ENCODE measurements at places on chromosomes 6 and 20.

- no peak for DNase-seq
These were observed 13.1 kb downstream of the MTHFD1L start for GRCh38 chr6:150878347-150879213.

DNA sequence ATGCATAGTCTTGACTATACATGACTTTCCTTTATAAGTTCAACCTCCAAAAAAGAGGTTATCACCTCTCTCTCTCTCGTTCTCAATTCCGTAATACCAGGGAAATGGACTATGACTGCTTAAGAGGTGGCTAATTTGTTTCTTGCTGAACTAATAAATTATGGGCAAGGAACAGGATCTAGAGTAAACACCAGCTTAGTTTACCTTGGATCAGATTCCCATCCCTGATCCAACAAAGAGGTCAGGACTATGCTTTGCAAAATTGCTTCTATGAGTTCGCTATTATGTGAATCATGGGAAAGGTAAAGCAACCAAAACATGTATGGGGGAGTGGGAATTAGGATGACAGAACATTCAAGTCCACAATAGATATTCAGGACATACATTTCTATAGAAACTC is 630.7 kb downstream of the HACE1 start:
- no peak for DNase-seq

DNA sequence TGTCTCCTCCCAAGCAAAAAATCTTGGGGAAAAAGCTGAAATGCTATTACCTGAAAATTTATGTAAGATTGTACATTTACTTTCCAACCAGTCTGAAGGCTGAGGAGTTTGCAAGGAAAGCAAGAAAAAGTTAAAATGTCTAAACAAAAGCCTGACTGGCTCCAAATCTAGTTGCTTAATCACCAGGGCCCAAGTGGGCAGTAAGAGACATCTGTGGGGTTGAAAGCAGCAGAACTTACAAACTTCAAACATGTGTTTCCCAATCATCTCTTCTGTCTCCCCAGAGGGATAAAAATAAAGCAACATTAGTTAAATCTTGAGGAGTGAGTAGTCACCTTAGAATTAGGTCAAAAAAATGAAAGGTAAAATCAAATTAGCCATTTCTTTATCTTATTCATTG is 98.6 kb downstream of the OGFRL1 start:
- no peak for DNase-seq

DNA sequence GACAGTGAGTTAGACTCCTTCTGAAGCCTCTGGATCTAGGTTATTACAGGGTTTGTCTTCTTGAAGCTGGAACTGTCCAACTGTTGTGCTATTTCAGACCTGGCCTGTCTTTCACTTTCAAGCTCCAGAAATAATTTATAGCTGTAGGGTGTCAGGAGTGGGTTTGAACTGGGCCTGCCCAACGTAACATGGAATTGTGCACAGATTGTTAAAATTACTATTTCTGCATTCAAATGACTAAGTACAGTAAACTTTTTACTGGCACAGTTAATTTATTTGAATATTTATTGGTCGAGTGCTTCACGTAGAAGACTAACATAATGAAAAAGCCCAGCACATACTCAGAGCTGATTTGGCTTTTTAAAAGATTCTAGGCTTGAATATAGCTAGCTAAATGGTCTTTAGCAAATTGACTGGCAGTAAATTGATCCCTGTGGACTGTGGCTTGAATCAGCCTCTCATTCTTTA is 74.3 kb downstream of the ARID1B start:
- DNase-seq: no peak
